HepG2 (cell line): ENCODE measurements at places on chromosomes 13 and 19. TPM values are rescaled to one million over a fixed set of nuclear protein-coding genes. Genes with fewer than 3 reads are reported as not detected.

DNA sequence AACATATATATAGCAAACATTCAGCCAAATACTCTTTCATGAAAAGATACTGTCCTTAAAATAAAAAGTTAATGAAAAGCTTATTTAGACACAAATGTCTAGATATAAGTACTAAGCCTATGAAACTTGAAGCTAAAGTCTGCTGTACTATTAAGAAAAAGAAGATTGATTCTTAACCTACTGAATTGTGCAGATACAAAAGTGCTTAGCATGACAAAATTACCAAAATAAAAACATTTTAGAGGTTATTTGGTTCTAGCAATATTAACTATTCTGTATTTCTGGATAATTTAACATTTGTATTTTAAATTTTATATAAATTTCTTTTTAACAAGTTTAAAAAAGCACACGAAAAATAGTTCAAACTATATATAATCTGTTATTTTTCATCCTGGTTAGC is 8.8 kb downstream of the RNF6 start:
- no peak for DNase-seq

- no peak for DNase-seq
Observed at GRCh38 chr13:95307507-95307906, 6.3 kb upstream of the ABCC4 start.

The ADPRHL1 gene
- total RNA-seq: 0.34 and 0.40 TPM in 2 replicates

DNA sequence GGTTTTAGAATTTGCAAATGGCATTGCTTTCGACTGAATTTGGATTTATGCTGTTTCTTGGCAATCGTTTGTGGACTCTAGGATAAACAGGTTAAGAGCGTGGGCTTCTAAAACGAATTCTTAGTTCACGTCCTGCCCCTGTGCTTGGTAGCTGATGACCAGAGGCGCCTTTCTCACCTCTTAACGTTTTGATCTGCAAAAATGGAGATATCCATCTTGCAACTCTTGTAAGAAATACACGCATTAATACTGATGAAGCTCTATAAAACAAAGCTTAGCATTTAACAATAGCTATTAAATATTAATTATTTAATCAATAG is 580 bp upstream of the KATNAL1 start:
- DNase-seq: no peak

The CPB2 gene
- 94.9 and 140 TPM in 2 replicates for total RNA-seq

DNA sequence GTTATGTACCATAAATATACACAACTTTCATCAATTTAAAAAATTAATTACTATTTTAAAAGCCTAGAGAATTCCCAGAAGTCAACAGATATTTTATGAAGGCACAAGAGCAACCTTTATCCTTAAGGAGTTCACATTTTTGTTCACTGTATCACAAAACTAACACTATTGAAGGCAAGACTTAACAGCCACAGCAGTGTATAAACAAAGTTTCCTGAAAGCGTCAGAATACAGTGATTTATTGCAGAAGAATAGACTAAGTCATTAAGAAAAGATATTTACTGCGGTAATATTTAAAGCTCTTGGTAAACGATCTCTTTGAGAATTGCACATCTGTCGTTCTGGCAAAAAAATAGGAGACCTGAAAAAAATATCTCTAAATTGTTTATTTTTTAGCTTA is 419.3 kb upstream of the NBEA start:
- no peak for DNase-seq

- DNase-seq: no peak
Observed at GRCh38 chr19:46271481-46272197, 25.2 kb upstream of the HIF3A start.

- DNase-seq: no peak
Observed at GRCh38 chr19:8487137-8487851, 15.1 kb downstream of the PRAM1 start.

- DNase-seq: no peak
Observed at GRCh38 chr13:110685305-110686020, 20.5 kb downstream of the CARS2 start.

The GIPR gene
- total RNA-seq: 0.15 TPM in 1 of 2 replicates, not detected in the other

- DNase-seq: no peak
Observed at GRCh38 chr13:77338961-77339401, 12.1 kb upstream of the MYCBP2 start.

DNA sequence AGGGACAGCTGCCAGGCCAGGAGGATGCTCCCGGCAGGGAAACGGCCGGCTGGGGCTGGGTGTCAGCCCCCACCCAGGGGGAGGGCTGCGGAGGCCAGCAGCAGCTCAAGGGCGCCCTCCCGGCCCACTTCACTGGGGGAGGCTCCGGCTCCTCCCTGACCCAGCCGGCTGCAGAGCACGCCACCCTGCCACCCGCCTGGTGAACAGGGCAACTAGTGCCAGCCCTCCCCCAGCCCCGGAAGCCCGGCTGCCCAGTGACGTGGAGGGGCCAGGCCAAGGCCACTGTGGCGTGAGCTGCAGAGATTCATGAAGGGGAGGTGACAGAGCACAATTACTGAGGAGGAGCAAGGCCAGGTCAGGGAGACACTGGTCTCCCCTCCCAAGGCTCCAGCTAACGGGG is 14.7 kb downstream of the REXO1 start:
- no peak for DNase-seq

The CYP2S1 gene
- 0.09 TPM in 1 of 2 replicates, not detected in the other for total RNA-seq

GRCh38 chr13:104525467-104525866 is 1459.2 kb upstream of the SLC10A2 start:
- DNase-seq: no peak

DNA sequence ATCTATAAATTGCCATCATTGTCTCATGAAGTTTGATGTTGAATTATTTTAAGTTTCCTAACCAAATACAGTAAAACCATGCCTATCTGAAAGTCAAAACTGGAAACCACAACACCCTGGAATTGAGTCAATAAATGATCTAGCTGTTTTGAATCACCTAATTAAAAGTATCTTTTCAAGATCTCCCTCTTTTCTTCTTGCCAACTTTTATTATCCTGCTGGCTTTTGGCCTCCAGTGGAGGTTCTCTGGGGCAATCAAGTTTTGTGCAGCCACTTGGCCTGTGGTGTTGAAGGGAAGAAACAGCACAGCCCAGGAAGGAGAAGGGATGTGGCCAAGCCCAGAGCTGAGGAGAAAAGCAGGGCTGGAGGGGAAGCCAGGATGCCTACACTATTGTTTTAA is 255.4 kb downstream of the COG6 start:
- no peak for DNase-seq

The VSTM2B gene
- not detected in 2 replicates for total RNA-seq

- DNase-seq: no peak
Observed at GRCh38 chr13:27112006-27112405, 59.6 kb downstream of the USP12 start.

DNA sequence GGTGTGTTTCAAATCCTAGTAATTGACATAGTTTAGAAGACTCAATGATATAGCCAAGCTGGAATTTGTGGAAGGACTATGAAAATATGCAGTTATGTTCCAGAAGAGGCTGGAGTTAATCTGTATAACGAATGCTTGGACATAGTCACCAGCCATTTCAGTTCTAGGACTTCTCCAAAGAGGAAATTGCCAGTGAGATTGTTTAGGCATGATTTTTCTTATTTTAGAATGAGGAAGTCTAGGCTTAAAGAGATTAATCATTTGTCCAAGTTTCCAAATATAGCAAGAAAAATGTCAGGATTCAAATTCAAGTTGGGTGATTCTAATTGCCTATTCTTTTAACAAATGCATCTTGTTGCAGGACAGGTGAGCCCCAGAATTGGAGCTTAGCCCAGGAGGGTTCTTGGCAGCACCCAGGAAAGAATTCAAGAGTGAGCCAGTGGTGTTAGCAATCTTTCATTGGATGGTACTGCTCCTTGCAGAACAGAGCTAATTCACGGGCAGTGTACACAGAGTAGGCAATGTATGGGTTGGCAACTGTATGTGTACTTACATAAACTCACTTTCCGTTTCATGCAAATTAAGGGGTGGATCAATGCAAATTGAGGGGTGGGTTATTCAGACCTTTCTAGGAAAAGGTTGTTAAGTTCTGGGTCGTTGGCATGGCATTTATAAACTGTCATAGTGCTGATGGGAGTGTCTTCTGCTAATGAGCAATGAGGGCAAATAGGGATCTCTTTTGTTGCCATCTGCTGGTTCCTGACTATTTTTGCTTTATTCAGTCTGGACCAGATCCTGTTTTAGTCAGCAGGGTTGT is 763.1 kb upstream of the SLITRK1 start:
- no peak for DNase-seq

GRCh38 chr13:102870677-102871415 is 25.0 kb downstream of the ERCC5 start:
- peak; percentile 39 for DNase-seq

DNA sequence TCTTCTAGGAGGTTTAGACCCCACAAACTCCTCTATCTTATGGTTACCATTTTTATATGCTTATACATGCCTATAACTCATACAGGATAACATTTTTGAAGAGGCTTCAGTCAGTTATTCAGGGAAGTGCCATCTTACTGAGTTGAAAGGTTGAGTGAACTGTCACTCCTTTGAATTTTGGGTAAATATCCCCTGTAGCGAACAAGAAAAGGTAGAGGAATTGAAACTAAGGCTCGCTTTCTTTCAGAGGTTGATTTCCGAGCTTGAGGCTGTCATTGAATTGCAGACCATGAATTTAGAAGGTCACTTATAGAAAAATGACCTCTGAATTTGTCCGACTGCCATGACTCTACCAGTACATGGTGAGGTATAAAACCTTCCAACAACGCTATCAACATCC is 35.1 kb downstream of the MICU2 start:
- no peak for DNase-seq

The CEACAM20 gene
- total RNA-seq: not detected in 2 replicates

- DNase-seq: no peak
Observed at GRCh38 chr13:63175536-63175935, 1759.9 kb upstream of the PCDH20 start.

DNA sequence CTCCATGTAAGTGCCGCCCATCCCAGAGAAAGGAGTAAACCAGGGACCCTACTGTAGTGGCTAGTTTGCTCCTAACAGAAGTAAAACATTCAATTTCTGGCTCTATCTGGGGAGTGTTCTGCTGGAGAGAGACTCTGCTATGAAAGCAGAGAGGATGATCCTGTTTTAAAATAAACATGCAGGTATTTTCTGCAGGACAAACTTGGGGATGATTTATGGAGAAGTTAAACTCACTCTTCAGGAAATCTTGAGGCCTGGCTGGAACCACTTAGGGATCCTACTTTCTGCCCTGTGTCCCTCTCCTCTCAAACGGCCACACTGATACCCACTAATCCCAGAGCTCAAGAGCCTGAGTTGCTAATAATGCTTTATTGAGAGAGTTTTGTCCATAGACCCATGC is 281.1 kb downstream of the DNAJC15 start:
- no peak for DNase-seq

The SIGLEC8 gene
- total RNA-seq: not detected in 2 replicates

DNA sequence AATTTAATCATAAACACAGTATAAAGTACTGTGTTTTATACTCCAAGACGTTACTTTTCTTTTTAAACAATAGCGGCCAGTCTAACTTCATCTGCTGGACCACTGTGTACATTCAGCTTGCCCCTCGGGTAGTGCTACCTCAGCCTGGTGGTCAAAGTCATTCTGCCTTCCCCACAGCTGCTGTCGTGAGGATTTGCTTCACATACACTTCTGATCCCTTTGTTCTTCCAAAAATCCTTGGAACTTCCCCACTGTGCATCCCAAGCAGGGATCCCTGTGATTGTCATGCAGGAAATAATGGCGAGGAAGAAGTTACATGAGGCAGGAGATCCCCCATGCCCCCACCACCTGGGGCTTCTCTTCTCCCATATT is 234.9 kb upstream of the STARD13 start:
- DNase-seq: no peak

DNA sequence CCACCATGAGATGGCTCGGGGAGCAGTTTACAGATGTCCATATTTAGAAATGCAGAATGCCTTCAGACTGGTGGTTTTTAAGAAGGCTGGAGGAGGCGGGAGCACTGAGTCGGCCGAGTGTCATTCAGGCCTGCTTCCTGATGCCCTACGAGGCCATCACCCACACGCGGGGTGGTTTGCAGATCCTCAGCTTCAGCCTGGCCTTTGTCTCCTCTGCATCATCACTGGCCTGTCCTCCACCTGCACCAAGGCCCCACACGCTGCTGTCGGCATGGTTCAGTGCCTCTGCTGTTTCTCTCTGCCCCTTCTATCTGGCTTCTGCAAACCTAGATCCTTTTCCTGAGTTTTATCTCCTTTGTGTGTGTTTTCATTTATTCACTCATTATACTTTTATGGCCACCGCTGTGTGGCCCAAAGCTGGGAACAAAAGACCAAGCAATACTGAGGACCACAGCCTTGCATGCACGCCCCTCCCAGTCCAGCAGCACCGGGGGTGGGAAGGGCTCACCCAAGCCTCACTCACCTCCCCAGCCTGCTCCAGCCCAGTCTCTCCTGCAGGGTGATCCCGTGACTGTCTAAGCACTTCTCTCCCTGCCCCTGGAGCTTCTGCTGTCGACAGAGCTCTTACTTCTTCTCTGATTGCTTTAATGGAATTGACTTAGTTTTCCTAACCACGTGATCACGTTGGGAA is 240.8 kb downstream of the TEX29 start:
- DNase-seq: no peak

The CYP2A7 gene
- total RNA-seq: not detected in 2 replicates

- no peak for DNase-seq
Observed at GRCh38 chr13:73961181-73961580, 173.0 kb downstream of the KLF12 start.

GRCh38 chr13:19681517-19681916 is 48.1 kb downstream of the MPHOSPH8 start:
- no peak for DNase-seq

- DNase-seq: no peak
Observed at GRCh38 chr13:26458196-26458749, 99.2 kb upstream of the WASF3 start.

DNA sequence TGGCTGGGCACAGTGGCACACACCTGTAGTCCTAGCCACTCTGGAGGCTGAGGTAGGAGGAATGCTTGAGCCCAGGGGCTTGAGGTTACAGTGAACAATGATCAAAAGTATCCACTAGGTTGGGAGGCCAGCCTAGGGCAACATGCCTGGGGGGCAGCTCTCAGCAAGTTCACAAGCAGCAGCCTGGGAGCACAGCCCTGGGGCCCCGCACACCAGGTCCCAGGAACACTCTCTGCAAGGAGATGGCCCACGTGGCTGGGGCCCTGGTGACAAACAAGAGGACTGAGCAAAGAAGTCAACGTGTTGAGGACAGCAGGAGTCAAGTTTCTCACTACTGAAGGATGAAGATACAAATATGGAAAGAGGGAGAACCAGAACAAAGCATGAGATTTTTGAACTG is 39.3 kb downstream of the ABCC4 start:
- no peak for DNase-seq

The LILRB1 gene
- not detected in 2 replicates for total RNA-seq

GRCh38 chr19:16024266-16025107 is 51.8 kb upstream of the TPM4 start:
- DNase-seq: no peak

- DNase-seq: no peak
Observed at GRCh38 chr19:47549261-47549862, 23.6 kb downstream of the ZNF541 start.

DNA sequence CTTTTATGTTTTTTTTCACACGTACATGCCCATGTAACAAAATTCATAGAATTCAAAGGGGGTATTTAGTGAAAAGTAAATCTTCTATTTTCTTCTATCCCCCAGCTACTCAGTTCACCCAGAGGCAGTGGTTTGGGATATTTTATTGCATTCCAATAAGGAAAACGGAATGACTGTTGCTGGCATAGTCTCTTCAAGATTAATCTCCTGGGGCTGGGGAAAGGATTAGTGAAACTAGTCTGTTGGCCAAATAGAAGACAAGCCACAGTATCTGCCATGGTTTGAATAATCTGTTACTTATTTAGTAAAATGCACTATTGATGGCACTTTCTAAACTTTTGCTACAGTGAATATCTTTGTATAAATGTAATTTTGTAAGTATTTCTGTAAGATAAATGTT is 122.0 kb downstream of the NDFIP2 start:
- DNase-seq: no peak

The MAST1 gene
- 0.27 and 0.73 TPM in 2 replicates for total RNA-seq
